CD4-positive, alpha-beta memory T cell (primary cell): ENCODE measurements at places on chromosomes 11 and 22. TPM values are rescaled to one million over a fixed set of nuclear protein-coding genes. Genes with fewer than 3 reads are reported as not detected.

HTR3B gene
- total RNA-seq = not detected

GRCh38 chr11:34158661-34159060, 53.2 kb downstream of the NAT10 start:
- H3K36me3 ChIP-seq = no peaks in the 10 kb centered on the region
- H3K27ac ChIP-seq = no peak overlapping the region
- no peak overlapping the region for H3K4me3 ChIP-seq
- no peak for DNase-seq
- no peaks in the 10 kb centered on the region for H3K27me3 ChIP-seq

PHOX2A gene
- not detected for total RNA-seq

GRCh38 chr11:111982019-111982464, 43.2 kb upstream of the DLAT start:
- DNase-seq = peak; percentile 38
- H3K4me3 ChIP-seq = no peak overlapping the region
- H3K27ac ChIP-seq = no peak overlapping the region
- no peaks in the 10 kb centered on the region for H3K27me3 ChIP-seq

DNA sequence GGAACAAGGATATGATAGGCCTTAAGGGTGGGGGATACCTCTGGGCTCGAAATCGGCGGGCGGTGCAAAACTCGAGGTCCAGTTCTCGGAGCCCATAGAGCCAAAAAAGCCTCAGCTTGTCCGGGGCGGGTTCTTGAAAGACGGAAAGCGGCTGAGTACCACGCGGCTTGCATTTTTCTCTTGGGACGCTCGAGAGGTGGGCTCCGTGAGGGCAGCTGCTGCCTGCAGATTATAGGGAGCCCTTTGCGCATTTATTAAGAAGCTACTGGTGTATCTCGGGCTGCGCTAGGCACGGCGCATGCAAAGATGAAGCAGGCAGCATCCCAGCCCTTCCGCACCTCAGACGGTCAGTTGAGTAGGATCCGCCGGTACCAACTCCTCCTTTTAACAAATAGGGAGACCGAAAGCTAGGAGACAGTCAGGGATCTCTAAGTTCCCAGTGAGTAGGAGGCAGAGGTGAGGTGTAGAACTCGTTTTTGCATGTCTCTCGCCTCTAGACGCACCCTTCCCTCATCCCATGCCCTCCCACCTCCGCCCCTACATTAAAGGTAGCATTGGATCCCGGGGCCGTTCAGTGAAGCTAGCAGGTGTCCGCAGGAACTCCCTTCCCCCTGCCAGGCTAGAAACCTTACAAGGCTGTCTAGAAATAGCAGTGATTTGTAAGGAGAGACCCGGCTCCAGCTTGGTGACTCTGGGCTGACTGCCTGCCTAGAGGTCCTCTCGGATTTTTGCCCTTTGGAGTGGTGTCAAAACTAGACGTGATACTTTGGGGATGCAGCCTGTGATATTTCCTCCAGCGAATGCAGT, 768 bp downstream of the LDHA start:
- H3K4me3 ChIP-seq = peak overlapping the region; percentile 98
- DNase-seq = no peak
- peak overlapping the region; percentile 88 for H3K27ac ChIP-seq
- H3K4me1 ChIP-seq = peaks cover 43% of the 10 kb centered on the region
- H3K27me3 ChIP-seq = no peaks in the 10 kb centered on the region
- peaks cover 32% of the 10 kb centered on the region for H3K36me3 ChIP-seq

DNA sequence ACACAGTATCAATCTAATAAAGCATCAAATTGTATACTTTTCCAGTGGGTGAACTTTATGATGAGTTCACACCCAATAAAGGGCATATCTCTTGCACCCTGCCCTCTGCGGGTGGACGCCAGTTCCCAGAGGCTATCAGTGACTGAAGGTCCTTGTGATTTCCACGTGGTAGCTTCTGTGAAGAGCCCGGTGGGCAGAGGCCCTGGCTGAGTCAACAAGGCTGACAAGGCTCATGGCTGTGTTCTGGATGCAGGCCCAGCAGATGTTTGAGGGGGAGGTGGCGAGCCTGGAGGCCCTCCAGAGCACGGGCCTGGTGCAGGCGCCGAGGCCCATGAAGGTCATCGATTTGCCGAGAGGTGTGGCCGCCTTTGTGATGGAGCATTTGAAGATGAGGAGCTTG, 71.4 kb downstream of the PIWIL3 start:
- no peak overlapping the region for H3K27ac ChIP-seq
- no peak overlapping the region for H3K4me3 ChIP-seq
- H3K36me3 ChIP-seq = no peaks in the 10 kb centered on the region

OR8D1 gene
- total RNA-seq = not detected

MRPL16 gene
- total RNA-seq = 33.2 TPM

DNA sequence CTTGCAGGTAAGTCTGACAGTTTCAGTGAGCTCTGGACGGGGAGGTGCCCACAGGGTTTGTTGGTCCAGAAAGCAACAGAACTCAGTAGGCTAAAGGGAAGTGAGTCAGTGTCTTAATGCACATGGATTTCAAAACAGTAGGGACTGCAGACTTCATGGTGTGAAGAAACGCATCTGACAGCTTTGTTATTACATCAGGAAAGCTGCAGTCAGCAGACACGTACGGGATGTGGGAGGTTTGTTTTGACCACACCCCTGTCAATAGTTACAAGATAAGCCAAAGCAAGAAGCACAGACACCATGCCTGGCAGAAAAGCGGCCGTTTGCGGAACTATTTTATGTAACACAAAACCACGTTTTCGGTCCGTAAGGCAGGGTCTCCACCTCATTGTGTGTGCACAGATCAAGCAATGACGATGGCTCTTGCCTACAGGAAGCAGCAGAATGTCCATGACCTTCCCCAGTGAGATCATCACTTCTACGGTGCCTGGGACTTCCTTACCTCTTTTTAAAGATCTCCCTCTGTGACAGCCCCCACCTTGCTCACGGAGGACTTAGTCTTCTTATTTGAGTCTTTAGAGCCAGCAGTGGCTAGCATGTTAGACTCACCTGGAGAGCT, 58.2 kb upstream of the FTH1 start:
- H3K4me1 ChIP-seq = peaks cover 24% of the 10 kb centered on the region
- DNase-seq = peak; percentile 97
- H3K27ac ChIP-seq = peak overlapping the region; percentile 86
- no peak overlapping the region for H3K4me3 ChIP-seq

DNA sequence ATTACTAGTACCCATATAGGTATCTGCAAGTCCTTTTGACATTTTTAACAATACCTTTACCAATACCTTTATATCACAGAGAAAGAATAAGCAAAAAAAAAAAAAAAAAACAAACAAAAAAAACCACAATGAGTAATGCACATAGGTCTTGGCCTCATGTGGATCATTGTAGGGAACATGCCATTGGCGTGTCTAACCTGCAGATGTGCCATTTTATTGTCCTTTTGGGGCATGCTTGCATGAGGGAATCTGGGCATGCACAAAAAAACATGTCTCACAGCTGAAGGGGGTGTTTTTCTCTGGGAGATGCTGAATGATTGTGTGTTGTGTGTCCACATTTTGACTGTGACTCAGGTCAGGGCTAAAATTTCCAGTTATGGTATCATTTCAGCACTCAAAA, 361.6 kb downstream of the GUCY1A2 start:
- H3K4me1 ChIP-seq = no peaks in the 10 kb centered on the region
- no peak for DNase-seq
- no peak overlapping the region for H3K27ac ChIP-seq
- H3K27me3 ChIP-seq = no peaks in the 10 kb centered on the region

OR52A1 gene
- total RNA-seq = not detected

DNA sequence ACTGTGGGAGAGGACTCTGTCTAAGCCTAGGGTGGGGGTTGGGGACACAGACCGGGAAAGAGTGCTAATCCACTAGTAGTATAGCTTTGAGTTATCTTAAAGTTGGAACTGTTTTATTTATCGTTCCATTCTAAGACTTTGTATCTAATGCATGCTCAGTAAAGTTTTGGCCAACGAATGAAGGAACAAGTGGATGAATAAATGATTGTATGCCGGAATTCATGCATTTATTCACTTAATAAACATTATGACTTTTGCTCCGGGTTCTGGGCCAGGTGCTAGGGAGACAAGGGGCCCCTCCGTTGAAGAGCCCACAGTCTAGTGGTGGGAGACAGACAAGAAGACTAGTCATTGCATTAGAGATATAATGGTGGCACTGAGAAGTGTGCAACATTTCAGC, 645 bp downstream of the RNF121 start:
- no peaks in the 10 kb centered on the region for H3K27me3 ChIP-seq
- H3K27ac ChIP-seq = peak overlapping the region; percentile 84
- no peak for DNase-seq
- H3K36me3 ChIP-seq = no peaks in the 10 kb centered on the region

GRCh38 chr22:33076343-33076742, 18.2 kb upstream of the SYN3 start:
- H3K27me3 ChIP-seq = no peaks in the 10 kb centered on the region
- H3K4me1 ChIP-seq = no peaks in the 10 kb centered on the region
- no peak for DNase-seq
- no peak overlapping the region for H3K4me3 ChIP-seq
- H3K36me3 ChIP-seq = no peaks in the 10 kb centered on the region

DNA sequence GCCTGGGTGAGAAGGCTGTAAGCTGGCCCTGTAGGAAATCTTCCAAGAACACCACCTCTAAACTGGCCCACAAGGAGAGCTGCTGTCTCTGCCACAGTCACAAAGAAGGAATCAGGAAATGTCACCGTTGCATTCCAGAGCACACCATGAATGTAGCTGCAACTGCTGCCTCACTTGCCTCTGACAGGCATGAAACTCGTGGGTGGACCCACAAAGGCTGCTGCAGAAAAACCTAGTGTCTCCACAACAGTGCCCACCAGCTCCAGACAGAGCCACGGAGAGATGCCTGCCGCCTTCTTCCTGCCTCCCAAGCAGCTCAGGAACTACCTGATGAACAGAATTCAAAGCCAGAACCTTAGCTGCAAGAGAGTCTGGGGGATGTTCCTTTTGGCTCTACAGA, 10.5 kb downstream of the DNAJB13 start:
- no peak overlapping the region for H3K27ac ChIP-seq
- H3K36me3 ChIP-seq = no peaks in the 10 kb centered on the region
- DNase-seq = no peak
- peaks cover 15% of the 10 kb centered on the region for H3K4me1 ChIP-seq
